ENCODE measurements at places on chromosomes 4 and X.

DNA sequence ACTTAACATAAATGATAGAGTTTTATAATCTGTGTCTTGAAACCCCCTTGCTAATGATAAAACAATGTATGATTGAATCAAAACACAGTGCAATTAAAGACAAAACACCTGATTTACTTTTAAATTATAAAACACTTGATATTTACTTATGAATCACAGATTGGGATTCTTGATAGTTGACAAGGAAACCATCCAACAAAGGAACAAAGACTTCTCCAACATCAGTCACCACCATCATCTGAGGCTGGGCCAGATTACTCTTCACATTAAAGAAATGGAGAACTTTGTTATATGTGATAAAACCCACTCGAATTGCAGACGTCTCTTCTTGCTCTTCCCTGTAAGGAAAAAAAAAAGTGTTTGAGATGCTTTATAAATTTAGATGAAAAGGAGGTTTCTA, 67.4 kb downstream of the METTL14 start:
- DNase-seq = no peak

DNA sequence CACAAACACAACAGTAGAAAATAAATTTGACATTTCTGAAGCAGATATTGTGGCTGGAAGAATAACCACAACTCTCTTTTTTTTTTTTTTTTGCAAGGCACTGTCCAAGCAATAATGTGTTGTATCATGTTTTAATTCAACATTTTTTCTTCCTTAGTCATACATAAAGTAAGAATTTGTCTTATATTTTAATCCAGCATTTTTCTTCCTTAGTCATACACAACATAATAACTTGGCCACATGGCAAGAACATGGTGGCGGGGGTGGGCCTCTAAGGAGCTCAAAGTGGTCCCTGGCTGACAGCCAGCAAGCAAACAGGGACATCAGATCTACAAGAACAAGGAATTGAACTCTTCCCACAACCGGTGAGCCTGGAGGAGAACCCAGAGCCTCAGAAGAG, 20.2 kb downstream of the FBXW7 start:
- DNase-seq = no peak

DNA sequence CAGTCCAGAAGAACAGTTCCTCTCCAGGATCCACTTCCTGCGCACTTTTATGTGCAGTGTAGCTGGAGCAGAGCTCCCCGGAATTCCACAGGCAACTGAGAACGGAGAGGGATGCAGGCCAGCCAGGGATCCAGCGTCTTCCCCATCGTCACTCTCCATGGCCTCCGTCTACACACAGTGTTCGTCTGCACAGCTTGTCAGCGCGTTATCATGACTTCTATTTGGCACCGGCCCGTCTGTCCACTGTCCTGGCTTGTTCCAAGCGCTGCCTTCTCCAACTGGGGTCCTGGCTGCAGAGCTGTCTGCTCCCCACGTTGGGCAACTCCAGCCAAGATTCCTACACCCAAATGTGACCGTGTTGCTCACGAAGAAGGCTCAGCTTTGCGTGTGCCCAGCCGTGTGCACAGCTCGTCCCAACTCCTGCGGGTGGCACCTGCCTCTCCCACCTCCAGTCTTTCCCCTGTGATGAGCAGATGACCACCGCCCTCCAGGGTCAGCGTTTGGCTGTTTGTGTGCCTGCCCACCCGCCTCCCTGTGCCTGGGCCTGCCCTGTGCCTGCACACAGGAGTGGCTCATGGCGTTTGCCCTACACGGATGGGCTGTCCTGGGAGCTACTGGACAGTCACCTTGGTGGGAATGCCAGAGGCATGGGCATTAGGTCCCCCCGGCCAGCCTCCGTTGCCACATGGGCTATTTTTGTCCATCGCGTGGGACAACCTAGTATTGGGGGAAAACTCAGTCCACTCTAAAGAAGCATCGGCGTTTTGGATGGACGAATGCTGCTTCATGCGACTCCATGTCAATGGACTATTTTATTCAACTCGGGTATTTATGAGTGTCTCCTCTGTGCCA, 2.2 kb upstream of the CTBP1 start:
- no peak for DNase-seq

DNA sequence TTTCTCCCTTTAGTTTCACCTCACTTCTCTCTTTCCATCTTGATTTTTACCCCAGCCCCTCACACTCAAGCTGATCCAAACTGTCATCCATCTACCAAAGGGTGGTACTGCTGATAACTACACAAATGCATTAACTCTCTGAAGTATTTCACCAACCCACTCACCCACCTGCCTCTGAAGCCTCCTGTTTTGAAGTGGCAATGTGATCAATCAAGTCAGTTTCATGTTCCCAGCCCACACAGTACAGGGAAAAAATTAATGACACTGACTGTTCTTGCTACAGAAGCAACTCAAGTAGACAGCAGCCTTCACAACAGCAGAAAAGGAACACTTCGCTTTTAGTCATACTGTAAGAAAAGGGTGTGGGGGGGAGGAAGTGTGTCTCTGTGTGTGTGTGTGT, 183.0 kb upstream of the NOCT start:
- DNase-seq = no peak

GRCh38 chr4:32929796-32930699, 2209.9 kb downstream of the PCDH7 start:
- no peak for DNase-seq

DNA sequence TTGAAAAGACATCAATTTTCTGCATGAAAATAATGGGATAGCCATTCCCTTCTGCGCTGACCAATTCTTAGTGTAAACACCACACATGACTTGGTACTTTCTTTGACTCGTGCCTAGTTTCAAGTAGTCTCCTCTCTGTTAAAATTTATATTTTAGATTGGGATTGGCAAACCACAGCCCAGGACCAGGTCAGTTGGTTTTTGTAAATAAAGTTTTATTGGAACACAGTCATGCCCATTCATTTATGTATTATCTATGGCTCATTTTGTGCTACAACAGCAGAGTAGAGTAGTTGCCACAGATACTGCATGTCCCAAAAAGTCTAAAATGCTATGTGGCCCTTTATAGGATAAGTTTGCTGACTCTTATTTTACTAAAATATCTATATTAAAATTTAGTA, 46.7 kb downstream of the BMX start:
- DNase-seq = no peak

GRCh38 chrX:19904778-19905367, 17.5 kb upstream of the SH3KBP1 start:
- DNase-seq = no peak

DNA sequence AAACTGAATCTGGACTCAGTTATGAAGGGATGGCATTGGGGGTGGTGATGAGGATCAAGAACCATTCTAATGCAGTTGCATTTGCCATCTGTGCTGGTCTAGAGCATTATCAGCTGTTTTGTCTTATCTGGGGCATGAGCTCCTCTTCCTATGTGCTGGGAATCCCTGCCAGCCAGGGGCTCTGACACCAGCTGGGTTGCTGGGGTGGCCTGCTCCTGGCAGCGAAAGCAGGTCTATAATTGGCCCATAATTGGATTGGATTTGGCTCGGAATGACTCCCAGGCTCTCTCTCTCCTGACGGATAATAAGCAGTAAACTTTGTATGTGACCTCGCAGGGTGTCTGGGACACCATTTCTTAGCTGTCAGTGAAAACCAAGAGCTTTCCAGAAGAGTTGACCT, 34.1 kb downstream of the SMPX start:
- DNase-seq = no peak

DNA sequence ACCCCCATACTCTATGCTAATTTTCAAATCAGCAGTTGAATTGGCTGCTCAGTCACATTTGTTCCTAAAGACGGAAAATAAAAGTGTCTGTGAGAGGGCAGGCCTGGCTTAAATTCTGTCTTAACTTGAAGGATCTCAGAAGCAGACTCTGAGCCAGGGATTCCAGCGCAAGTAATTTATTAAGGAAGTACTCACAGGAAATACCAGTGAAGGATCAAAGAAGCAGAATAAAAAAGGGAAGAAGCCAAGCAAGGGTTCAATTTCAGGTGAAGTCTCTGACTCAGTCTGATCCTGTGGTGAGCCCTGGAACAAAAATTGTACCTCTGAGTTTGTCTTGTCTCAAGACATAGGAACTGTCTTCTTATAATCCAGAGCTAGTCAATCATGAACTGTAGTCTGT, 52.2 kb downstream of the IL1RAPL1 start:
- DNase-seq = no peak

DNA sequence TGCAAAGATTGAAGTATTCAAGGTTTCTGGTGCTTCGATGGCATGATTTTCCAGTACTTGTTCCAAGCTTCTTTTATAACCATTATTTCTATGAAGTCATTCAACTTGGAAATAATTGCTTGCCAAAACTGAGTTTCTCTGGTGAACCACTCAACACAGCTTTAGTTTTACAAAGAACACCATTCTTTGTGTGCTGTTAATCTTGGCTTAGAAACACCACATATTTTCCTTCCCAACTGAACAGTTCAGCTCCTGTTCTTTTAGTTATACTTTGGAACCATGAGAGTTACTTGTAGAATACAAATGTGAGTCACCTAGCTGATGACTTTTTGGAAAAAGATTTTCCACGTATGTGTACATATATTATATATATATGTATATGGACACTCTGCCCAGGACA, 32.7 kb downstream of the TMEM47 start:
- no peak for DNase-seq

DNA sequence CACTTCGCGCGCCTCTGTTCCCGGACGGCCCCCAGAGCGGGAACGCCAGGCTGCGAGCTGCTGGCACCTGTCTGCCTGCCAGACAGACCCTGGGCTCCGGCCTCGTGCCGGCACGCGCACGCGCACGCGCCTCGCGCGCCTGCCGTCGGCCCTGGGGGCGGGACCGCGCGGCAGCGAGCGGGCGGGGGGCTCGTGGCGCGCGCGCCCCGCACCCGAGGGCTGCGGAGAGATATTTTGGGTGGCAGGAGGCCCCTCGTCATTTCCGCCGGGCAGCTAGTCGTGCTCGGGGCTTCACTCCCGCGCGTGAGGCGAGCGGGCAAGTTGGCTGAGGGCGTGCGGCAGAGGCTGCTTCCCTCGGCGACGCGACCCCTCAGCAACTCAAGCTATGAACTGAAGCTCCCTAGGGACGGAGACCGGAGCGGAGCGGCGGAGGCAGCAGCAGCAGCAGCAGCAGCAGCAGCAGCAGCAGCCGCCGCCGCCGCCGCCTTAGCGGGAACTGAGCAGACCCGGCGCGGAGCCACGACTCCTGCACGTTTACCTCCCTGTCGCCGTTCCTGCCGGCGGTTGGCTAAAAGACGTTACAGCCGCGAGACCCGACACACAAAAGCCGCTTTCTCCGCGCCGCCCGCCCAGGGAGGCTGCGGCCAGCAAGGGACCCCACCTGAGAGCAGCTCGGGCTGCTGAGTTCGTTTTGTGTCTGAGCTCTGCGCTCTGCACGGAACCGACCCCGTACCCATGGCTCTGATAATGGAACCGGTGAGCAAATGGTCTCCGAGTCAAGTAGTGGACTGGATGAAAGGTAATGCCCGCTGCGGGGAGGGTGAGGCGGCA, at the start of gene CNKSR2:
Gene CNKSR2 (plus strand): TSS at position 256 of the 831 bp plus-strand sequence. CDS start 480 bp downstream, at position 736.
- peak; percentile 62 for DNase-seq

- no peak for DNase-seq
Measured at GRCh38 chr4:139674875-139675550, 9.4 kb downstream of the MGST2 start.

DNA sequence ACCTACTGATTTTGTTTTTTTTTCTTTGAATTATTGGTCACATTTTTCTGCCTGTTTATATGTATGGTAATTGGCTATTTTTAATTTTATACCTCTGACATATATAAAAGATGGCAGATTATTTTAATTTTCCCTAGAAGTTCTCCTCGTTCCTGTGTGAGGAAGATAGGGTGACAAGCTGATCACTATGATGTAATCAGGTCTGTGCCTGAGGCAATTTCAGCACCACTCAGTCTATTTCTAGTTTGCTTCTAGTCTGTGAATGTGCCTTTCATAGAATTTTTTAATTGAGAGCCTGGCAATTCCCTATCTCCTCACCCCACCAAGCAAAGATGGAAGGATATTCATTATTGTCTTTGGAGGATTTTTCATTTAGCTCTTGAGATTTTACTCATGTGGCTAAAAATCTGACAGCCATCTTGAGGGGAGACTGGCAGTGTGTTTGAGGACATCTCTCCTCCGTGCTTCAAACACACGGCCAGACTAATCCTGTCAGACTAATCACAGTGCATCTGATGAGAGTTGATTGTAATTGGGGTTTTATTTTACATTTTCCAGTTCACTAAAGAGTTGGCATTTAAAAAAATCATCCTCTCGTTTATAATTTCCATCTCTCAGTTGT, 500.3 kb downstream of the TRIML1 start:
- no peak for DNase-seq

DNA sequence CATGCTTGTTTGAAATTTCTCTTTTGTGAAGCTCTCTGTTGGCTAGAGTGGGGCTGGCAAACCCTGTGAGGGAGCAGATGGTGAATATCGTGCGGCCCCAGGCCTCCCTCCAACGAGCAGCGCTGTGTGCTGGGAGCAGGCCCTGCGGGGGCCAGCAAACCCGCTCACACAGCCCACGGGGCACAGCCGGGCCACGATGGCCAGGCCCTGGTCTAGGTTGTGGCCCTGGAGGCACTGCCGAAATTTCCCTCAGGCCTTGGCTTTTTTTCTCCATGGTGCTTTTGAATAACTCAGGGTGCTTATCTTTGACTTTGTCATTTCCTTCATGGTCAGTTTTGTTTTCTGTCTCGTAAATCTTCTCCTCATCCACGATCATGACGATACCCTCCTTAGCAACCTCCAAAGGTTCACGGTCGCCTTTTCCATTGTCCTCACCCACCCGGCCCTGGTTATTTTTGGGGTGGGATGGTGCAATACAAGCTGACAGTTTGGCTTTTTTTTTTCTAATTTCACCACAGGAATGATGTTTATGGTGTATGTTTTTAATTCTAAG, 20.7 kb downstream of the PCGF3 start:
- no peak for DNase-seq

DNA sequence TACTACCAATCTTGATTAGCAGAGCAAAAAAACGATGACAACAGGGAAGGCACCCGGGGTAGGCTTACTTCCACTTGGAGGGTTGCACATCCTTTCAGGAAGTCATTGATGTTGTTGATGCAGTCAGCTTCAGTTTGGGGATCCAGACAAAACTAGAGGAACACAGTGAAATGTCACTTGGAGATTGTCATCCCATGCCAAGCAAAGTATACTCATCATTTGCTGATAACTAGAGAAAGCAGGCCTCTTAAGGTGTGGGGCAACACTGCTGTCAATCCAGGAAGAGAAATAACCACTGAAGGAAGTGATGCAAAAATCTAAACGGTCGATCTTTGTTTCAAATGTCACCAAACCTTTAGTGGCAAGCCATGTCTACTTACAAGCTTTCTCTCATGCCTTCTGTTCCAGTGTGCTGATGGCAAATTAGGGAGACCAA, 1.4 kb downstream of the ARHGEF6 start:
- DNase-seq = no peak

DNA sequence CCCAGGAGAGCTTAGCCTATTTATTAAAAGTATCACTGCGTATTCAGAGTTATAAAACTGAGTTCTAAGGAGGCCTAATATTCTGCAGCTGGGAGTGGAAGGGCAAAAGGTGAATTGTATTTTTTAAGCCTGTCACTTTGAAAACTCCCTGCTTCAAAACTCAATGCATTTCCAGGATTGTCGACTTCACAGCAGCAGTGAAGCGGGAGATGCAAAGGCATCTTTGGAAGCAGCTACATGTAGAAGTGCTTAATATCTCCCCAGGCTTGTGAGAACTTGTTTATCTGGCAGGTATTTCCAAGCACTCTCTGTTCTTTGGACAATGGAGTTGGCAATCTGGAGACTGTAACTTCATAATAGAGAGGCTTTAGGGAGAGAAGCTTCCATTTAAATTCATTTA, 717.5 kb upstream of the SLIT2 start:
- DNase-seq = no peak

All from activated T-cell treated with anti-CD3 and anti-CD28 coated beads, Interleukin-2, amount 50 U/mL, for 4 hours (primary cell).